ENCODE measurements at places on chromosomes 5 and 9. TPM values are rescaled to one million over a fixed set of nuclear protein-coding genes. Genes with fewer than 3 reads are reported as not detected.

DNA sequence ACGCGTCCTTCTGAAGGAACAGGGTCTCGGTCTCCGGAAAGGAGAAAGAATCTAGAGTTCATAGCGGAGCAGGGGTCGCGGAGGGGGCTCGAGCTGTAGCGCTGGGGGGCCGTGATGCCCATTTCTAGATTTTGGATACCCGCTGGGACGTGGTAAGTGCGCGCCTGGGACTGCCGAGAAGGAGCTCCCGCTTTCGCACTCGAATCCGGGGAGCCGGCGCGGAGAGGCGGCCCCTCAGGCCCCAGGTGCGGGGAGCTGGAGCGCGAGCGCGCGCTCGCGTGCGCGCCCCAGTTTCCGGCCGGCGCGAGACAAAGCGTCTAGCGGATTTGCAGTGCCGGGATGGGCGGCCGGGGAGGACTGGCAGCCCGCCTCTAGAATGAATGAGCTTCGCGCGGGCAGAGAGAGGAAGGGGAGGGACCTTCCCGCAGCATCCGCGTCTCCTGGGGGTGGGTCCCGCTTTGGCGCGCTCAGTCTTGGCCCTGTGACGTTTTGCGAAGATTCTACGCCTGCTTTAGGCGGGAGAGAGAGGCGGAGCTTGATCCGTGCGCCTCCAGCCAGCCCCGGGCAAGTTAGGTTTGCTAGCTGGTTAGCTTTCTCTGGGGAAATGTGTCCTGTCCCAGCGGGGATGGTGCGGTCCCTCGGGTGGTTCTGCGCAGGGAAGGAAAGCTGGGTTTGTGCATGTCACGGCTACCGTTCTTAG lies 1.2 kb downstream of the LMNB1 start:
- DNase-seq, result peak; percentile 95

DNA sequence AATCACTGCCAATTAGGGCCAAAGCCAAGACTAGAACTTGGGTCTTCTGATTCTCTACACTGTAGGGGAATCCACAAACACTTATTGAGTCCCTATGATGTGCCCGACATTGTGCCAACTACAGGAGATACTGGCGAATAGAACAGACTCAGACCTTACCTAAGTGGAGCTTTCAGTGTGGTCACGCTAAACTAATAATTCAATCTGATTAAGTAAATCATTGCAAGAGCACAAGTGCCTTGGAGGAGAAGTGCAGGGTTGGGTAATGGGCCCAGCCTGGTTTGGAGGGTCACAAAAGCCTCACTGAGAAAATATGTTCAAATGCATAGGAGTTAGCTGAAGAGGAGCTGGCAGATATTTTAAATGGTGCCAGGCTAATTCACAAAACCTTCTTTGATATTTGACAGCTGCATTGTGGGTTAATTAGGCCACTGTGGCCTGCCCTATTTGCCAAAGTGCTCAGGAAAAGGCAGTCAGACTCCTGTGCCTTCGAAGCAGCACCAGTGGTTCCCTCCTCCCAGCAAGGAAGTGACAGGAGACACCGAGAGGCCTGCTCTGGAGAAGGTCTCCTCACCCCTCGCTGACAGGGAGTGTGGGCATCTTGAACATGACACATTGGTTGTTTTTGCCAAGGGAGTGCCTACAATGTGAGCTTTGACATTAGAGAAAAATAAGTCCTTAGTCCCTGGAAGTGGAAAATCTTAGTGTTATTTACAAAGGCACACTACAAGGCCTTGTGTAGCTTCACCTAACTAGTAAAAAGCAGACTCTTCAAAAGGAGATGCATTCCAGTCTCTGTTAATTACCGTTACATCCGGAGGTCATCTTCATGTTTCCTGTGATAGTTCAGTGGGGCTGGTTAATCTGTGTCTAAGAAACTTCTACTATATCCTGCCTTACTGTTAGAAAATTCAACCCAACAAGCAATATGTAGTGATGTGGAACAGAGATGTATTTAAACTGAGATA lies 24.1 kb upstream of the TRAF1 start:
- no peak for DNase-seq

GRCh38 chr9:551986-552929 lies 289.2 kb upstream of the DMRT1 start:
- no peak for DNase-seq

DNA sequence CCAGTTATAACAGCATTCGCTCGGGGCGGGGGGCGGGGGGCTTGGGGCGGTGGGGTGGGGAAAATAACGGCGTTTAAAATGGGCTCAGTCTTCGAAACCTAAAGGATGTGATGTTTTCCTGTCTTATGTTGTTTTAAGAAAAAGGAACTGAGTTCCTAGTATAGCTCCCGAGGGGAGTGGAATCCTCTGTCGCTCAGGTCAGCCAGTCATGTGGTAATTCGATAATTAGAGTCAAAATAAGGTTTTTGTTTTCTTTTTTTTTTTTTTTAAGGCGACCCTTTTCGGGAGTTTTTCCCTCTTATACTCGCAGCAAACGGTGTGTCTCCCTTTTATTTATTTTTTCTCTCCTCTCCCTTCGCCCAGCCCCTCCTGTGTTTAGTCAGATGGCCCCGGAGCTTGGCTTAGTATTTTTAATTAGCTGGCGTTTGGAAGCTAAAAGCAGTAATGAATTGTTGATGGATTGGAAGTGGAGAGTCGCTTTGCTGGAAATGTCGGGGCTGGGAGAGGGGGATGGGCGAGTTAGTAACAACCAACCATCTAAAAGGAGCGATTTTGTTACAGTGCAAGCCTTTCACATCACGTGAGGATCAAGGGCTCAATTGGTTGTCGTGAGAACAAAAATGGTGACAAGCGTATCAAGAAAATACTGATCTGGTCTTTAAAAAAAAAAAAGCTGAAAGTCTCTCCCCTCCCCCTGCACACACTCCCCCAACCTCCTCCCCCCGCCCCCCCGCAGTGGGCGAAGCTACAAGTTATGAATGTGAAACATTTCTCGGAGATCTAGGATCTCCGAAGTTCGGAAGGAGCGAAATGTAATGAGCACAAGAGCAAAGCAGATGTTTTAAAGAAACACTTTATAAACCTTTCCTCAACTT lies 714 bp upstream of the ZNF608 start:
- peak; percentile 65 for DNase-seq

DNA sequence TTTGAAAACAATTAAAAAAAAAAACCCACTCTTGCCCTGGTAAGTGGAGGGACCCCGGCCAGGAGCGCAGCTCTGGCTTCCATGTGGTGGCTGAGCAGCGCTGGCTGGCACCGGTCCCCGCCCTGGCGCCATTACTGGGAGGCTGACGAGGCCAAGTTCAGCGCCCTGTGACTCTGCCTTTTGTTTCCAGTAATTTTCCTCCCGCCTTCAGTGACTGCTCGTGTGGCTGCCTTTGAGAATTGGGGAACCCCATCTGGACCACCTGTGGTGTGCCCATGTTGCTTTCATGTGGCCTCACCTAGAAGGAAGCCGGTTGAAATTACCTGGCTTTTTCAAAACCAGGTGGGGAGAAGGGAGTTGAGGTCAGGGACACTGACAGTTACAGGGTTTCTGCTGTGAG lies 136.1 kb downstream of the GAPVD1 start:
- DNase-seq, result no peak

DNA sequence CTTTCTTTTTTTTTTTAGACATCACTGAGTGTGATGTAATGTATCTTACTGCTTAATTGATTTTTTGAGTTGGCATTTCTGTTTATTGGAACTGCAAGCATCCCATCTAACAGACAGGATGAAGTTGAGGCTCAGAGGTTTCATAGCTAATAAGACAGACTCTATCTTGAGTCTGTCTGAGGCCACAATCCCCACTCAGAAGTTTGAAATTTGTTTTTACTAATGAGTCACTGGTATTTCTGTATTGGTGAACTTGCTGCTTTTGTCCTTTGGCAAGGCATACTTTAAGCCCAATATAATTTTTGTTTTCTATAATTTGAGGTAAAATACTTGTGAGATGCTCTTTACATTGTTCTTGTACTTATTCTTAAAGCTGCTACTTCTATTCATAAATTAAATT lies 491.2 kb downstream of the PSAT1 start:
- no peak for DNase-seq

DNA sequence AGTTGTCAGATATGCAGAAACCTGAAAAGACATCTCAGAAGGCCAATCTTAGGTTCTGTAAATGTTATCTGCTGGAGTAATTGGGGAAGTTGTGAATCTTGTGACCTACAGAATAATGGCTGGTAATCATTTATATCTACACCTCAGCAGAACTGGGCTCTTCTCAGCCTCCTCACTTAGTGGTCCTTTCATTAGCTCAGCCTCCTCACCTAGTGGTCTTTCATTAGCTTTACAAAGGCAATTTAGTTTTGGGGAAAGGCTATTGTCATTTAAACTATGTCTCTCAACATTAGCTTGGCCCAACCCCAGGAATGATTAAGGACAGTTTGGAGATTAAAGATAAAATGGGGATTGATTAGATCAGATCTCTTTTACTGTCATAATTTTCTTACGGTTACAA lies 284.2 kb upstream of the SGCD start:
- no peak for DNase-seq

GRCh38 chr9:3906437-3907213 lies 380.8 kb upstream of the RFX3 start:
- DNase-seq, result peak; percentile 89

DNA sequence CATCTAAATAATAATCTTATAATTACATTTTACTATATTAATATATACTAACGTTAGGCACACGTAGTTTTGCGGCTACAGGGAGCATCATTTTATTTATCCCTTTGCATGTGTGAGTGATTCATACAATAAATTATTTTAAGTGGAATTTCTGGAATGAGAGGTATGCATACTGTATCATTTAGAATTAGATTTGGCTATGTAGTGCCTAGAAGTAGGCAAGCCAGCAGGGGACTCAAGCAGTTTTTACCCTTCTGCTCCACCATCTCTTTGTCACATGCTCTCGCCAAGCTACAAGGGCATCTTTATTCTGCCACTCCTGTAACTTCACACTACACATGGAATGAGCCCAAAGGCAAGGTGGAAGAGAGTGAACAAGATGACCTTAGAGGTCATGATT lies 60.8 kb downstream of the MEGF10 start:
- DNase-seq, result no peak

DNA sequence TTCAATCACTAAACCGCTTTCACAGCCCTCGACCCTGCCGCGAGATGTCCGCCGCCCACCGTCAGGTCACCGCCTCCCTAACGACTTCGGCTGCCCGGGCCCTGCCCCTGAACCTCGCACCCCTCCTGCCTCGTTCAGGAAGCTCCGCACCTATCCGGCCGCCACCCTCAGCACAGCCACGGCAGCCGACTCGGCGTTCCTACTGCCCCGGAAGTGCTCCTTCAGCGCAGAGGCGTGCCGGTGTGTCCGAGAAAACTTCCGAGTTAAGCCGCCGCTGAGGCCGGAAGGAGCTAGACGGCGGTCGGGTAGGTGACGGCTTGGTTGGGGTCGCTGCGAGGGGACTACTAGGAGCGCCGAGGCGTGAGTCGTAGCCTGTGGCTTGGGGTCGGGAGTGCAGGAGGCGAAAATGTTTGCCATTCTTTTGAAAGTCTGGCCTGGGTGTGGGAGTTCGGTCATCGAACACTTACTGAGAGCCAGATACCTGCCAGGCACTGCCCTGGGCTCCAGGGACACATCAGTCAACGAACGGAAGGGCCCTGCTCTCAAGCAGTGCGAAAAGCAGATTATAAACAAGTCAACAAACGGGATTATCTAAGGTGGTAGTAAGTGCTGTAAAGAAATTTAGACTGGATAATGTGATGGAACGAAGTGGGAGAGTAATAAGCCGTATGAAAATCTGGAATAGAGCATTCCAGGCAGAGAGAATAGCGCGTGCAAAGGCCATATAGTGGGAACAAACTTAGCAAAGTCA lies at the start of the genes FAM114A2 and MFAP3:
FAM114A2 (minus strand) TSS at position 204 of the 751 bp plus-strand sequence. CDS start 3,957 bp downstream, outside the sequence.
MFAP3 (plus strand) TSS at position 261 of the 751 bp plus-strand sequence. CDS start 10,756 bp downstream, outside the sequence.
- peak; percentile 89 for DNase-seq

GRCh38 chr5:121693864-121694263 lies 157.8 kb upstream of the FTMT start:
- DNase-seq, result peak; percentile 42

GRCh38 chr5:157045601-157046000 lies 13.3 kb downstream of the HAVCR1 start:
- DNase-seq, result no peak

GRCh38 chr9:137547687-137548543 lies 2.3 kb downstream of the PNPLA7 start:
- no peak for DNase-seq

- no peak for DNase-seq
Measured at GRCh38 chr9:76412638-76413037, 18.4 kb upstream of the RFK start.

GRCh38 chr5:107486489-107486888 lies 184.2 kb downstream of the EFNA5 start:
- DNase-seq, result peak; percentile 92

- no peak for DNase-seq
Measured at GRCh38 chr5:10985721-10986110, 224.7 kb upstream of the DAP start.

DNA sequence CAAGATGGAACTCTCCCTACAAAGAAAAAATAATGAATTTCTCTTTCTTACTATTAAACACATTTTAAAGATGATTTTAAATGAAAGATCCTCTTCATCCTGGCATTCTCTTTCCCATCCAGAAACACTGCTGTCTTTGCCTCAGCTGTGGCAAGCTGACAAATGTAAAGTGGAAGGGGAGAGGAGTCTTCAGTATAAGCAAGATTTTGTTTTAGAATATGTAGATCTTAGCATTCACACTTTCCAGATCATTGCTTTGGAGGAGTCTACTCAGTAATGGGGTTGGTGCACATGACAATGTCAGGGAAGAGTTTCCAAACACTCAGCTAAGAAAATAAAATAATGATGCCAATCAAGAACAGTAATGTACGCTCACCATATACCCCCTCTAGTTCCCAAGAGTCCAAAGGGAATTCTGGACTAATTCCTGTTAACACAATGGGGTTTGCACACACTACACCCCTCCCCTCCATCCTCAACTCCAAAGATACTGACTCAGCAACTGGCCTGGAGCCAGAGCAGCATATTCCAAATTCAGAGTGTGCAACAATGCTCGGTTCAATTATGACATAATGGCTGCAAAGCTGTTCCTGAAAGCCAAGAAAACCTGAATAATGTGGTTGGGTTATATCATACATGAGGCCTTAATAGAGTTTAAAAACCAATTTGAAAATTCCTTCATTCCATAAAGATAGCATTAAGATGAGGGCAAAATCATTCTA lies 4.6 kb downstream of the C5orf63 start:
- no peak for DNase-seq

GRCh38 chr9:136239983-136240330 lies 5.7 kb downstream of the QSOX2 start:
- DNase-seq, result no peak

GRCh38 chr5:62395210-62395950 lies 8.3 kb downstream of the DIMT1 start:
- DNase-seq, result peak; percentile 67

DNA sequence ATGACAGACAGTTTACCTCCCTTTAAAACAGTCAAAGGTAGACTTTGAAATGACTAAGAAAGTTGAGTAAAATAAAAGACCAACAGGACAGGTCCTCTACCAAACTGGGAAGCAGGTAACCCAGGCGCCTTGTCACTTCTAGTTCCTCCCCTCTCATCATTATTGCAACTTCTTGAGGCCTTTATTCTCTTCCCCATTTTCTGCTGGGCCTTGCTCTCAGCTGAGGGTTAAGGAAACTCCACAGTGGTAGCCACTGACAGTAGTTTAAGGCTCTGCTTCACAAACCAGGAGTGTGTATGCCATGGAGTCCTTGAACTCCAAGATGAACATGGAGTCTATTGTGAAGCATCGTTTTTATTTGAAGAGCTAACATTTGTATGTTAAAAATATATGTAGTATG lies 36.9 kb upstream of the TCERG1 start:
- DNase-seq, result no peak

Gene C9orf152
- total RNA-seq, result not detected

Gene SOX30
- total RNA-seq, result not detected

Gene ENTPD2
- 23.7 TPM for total RNA-seq

Gene GNG10
- total RNA-seq, result 52.9 TPM

Gene PAEP
- not detected for total RNA-seq

Gene NKD2
- total RNA-seq, result 0.32 TPM

Data from mammary epithelial cell (primary cell).